Karpas-422 (cell line): ENCODE measurements at places on chromosomes 6 and 20.

DNA sequence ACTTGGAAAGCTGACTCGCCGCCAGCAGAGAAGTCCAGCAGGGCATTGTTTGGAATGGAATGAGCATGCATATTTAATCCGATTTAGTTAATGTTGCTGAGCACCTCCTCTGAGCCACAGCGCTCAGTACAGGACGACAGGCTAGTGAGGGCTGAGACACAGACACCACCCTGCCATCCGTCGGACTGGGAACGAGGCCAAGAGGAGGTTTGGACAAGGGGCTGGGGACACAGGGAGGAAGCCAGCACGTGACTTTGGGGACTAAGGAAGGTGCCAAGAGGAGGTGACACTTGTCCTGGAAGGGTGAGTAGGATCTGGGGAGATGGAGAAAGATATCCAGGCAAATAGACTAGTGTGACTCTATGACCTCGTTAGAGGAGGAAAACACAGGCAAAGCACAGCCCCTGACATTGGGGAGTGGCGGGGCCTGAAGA, 152.5 kb upstream of the ECI2 start:
- DNase-seq = no peak

DNA sequence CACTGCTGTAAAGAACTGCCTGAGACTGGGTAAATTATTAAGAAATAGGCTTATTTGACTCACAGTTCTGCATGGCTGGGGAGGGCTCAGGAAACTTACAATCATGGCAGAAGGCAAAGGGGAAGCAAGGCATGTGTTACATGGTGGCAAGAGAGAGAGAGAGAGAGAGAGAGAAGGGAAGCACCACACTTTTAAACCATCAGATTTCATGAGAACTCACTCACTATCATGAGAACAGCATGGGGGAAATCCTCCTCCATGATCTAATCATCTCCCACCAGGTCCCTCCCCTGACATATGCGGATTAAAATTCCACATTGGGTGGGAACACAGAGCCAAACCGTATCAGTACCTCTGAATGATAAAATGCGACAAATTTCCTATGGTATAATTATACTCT, 203.9 kb upstream of the MARCKS start:
- no peak for DNase-seq

DNA sequence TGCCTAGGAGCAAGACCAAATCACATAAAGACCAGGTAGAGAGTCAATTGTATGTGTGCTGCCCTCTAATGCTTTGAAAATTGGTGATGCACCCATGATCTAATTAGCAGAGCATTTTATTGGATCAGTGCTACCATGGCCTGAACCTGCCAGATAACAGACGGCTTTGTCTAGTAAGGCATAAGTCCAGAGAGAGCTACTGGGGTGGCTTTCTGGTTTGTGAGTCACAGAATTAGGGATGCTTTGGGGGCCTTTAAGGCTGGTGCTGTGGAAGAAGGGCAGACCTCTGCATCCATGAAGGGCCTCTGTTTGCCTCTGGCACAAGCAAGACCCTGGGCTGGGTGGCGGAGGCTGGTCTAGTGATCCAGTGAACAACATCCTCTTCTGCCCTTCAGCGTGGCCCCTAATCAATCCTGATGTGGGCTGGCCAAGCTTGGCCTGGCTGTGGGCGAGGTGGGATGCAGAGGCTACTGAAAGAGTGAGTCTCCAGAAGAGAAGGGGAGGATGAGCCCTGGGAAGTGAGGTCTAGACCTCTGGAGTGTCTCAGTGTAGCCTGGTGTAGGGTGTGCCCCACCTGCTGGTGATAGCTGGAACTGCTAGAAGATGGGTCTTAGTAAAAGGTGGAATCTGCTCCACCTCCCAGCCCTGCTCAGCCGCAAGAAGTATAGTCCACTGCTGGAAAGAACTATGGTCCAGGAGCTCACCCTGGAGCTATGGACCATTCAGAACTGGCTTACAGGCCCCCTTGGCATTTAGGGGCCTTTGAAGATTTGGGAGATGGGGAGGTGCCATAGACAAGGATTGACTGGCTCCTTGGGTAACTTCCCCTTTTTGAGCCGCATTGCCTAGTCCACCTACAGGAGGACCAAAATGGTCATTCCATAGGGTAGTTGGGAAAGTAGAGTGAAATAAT, 36.7 kb upstream of the AAR2 start:
- peak; percentile 91 for DNase-seq

DNA sequence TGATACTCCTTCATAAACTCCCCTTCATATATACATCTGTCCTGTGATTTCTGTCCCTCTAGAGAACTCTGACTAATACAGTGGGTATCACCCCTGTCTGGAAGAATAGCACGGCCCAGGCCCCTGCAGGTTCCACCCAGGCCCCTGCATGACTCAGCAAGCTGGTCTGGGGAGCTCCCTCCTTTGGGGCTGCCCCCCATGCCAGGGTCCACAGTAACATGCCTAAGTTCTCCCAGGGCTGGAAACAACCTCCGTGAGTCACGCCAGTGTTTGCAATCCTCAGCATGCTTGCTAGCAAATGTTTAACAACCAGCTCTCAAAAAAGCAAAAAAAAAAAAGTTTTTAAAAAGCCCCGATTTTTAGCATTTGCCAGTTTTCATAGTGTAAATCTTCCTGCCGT, 134.3 kb upstream of the CDH4 start:
- no peak for DNase-seq

DNA sequence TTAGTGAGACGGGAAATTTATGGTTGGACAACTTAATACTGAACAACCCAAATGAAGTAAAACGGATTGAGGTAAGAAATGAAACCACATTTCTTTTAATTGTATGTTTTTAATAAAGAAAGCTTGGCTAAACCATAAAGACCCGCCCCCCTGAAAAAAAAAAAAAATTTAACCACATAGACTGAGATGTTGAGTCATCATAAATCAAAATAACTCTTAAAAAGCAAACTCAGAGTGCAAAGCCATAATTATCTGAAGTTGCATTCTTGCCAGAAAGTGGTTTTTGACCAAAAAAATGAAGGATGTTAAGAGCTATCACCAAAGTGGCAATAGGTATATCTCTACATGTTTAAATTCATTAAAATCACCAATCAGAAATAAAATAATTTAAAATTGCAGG, 101.8 kb upstream of the COL21A1 start:
- no peak for DNase-seq

GRCh38 chr20:43124241-43124640, 65.5 kb downstream of the PTPRT start:
- no peak for DNase-seq

- peak; percentile 45 for DNase-seq
These were observed 224.5 kb upstream of the AGPAT4 start for GRCh38 chr6:161498359-161498758.
